ENCODE measurements at places on chromosomes 2 and 18. TPM values are rescaled to one million over a fixed set of nuclear protein-coding genes. Genes with fewer than 3 reads are reported as not detected.

Gene KCNG2
- 0.34 TPM for total RNA-seq

Gene ABCA12
- 0.04 TPM for total RNA-seq

Gene ABCG8
- total RNA-seq = 0.25 TPM

Gene OSBPL1A
- 55.1 TPM for total RNA-seq

Gene SPATA3
- not detected for total RNA-seq

- no peak for DNase-seq
These were observed 12.5 kb downstream of the MSTN start for GRCh38 chr2:190050001-190050400.

GRCh38 chr18:69257861-69258458, 142.7 kb upstream of the DOK6 start:
- no peak for DNase-seq

DNA sequence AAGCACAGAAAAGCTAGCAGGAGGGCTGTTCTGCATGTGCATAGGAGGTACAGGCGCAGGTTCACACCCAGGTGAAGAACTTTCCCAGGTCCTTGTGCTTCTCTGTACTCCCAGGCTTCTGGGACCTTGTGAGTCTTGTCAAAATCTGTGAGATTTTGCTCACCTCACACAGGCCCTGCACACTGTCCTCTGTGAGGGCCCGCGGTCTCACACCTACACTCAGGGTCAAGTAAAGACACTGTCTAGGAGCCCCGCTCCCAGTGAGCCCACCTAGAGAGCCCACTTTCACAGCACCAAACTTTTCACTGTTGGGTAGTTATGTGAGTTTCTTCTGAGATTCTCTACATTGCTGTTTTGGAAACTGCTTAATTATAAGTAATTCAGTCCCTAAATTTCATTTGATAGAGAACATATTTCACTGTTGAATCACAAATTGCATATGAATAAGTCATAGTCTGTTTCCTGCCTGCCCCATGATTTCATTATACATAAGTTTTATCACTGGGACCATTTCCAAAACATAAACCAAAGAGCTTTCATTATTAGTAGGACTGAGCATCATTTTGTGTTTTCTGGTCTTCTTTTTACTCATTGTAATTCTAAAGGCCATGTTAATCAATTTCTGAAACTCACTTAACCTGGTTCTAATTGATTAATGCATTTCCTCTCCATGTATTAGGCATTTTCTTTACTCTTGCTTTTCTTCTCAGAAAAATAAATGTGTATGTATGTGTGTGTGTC, 234.2 kb upstream of the SPOPL start:
- no peak for DNase-seq

DNA sequence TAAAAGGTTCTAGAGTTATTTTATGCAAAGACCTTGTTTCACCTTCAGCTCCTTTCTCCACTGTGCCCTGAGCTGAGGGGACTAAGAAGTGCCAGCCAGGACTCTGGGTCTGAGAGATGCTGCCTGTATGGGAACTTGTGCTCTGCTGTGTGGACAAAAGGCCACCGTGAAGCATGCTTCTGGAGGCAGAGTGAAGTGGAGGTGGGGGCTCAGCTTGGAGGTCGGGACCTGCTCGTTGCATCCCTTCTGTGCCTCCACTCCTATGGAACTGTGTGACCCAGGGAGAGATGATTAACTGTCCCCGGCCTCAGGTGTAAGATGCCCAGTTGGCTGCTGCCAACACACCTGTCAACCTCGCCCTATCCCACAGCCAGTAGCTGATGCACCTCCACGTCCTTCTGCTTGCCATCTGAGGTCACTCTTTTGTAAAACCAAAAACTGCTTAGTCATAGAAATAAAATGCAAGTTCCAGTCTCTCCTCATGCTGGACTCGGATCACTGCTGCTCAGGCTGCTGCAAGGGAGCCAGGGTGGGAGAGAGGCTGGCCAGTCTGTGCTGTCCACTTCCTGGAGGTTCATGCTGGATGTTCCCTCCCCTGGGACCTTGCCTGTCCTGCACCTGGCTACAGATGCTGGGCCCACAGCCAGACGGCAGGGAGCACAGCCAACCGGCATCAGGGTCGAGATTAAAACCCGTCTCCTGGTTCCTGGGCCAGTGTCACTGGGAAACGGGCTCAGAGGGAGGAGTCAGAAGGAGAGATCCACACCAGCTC, 113.2 kb downstream of the ACKR3 start:
- DNase-seq = no peak

DNA sequence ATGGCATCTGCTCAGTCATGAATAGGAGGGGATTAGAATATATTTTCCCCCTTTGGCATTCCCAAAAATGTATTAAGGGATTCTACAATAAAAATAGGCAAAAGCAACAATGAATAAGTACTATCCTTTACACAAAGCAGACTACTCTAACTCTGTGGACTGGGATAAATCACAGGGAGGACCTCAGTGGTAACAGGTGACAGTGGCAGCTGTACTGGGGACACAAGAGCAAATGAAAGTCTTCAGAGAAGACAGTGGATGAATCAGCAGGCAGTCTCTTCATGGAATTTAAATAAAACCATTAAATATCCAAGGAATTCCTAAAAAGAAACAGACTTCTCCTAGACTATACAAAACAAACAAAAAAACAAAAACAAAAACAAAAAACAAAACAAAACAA, 4.8 kb downstream of the CDH7 start:
- DNase-seq = no peak

GRCh38 chr2:168604252-168604651, 148.2 kb downstream of the CERS6 start:
- DNase-seq = no peak

DNA sequence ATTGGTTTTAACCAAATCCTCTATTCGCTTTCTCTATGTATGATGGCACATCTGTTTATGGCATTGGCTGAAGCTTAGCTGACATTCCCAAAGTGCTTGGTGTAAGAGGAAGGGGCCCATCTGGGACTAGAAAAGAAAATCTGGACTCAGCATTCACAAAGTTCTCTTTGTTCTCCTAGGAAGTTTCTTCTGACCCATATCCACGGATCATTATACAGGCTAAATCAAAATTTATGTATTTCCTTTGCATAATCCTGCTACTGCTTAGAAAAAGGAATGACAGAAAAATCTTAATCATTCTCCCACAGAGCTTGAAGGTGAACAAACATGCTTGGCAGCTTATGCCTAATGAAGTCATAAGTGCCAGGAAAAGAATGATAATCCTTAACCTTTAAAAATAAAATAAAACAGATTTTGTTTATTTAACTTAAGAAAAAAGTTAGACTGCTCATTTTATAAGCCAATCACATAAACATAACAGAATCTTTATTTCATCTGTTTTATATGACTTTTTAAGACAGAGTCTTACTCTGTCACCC, 88.4 kb downstream of the NYAP2 start:
- DNase-seq = no peak

DNA sequence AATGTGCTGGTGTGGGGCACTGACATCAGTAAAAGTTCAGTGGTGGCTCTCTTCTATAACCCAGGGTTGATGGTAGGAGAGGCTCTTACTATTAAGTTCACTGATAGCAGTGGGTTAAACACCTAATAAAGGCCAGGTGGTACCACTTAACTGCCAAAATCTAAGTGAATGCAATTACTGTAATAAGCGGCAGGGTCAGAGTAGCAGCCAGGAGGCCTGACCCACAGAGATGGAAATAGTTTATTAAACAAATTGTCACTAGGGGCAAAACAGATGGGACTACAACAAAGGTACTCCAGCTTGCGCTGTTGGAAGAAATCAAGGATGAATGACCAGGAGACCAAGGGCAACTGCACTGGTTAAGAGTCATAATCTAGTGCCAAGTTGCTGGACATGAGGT, 26.6 kb downstream of the ZSWIM2 start:
- no peak for DNase-seq

GRCh38 chr2:43701111-43701510, 24.9 kb upstream of the C1GALT1C1L start:
- DNase-seq = no peak

GRCh38 chr18:71287268-71287667, 998.4 kb downstream of the SOCS6 start:
- DNase-seq = no peak

DNA sequence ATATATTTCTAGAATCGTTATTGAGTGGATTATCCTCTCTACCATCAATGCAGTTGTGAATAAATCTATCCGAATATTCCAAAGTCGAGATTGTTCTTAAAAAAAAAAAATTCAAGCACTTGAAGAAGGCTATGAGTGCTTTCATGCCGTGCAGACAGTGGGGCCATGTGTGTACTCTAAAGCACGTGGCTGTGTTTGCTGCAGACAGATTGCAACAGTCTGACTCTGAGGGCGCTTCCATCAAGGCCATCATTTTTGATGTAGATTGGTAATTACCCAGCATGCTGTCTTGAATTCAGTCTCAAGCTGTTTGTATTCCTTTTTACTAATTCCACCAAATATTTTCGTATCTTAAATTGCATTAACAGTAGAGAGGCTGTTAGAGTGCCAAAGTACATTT, 325.9 kb upstream of the LINC00305 start:
- DNase-seq = no peak

DNA sequence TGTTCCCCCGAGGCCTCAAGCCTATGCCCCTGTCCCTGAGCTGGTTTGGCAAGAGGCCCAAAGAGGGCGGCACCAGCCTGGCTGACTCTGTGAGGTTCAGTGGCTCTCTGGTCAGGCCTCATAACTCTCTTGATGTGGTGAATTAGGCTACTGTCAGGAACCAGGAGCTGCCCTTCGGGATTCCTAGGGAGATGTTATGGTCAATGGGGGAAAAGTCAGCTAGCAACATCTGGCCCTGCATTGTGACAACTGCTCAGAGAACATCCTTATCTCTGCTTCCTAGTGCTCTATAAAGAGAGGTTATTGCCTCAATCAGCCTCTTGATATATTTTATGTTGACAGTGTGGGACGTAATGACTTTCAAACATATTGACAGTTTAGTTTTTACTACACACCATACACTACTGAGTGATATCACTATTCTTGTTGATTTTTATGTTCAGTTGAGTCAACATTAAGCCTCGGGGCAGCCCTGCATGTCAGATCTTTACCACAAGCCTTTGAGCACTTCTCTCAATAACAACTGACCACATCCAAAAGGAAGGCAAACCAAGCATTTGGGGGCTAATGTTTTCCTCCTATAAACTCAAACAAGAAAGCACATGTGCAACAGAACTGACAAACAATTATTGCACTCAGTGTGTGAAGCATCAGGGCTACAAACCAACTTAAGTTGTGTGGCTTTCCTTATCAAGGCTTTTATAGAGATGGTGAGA, 448.3 kb upstream of the SLC14A2 start:
- DNase-seq = no peak

- no peak for DNase-seq
These were observed 45.1 kb downstream of the RPL31 start for GRCh38 chr2:101047075-101047766.

DNA sequence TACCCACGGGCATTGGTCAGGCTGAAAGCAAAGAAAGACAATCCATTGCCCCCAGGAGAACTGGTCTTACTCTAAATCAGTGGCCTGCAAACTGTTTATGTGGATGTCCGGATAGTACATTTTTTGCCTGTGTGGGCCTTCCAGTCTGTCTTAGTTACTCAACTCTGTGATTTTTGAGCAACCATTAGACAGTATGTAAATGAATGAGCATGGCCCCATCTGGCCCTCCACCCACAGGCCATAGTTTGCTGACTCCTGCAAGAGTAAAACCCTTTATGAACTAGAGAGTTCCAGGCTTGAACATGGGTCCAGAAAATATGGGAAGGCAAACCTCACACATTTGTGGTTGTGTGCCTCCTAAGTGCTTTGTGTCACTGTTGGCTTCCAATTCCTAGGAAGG, 55.7 kb upstream of the CYP1B1 start:
- DNase-seq = no peak

DNA sequence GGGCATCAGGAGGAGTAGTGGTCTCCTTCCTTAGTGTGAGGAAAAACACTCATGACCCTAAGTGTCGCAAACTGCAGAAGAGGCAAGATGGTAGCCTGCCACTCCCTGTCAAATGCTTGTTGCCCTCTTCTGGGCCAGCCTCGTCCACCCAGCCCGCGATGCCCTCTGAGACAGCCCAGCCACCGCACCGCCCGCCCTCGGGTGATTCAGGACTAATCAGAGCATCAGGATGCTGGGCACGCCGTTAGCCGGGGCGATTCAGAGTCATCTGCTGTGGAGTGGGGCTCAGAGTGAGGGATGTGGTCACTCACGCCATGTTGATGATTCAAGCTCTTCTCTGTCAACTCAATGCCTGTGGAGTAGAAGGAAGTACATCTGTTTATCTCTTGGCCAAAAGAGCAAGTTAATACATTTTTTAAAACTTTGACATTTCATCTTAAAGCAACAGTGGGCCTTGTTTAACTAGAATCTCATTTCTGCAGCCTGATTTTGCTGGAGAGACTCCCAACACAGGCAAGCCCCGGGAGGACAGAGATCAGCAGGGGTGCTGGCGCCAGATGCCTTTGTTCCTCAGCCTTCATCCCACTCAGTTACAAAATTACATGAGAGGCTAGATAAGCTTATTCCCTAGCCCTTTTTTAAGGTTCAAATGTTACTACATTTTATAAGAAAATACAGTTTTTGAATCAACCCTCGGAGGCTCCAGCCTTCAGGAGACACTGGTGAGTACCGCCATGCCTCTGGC, 79.0 kb downstream of the TMEM18 start:
- no peak for DNase-seq

- no peak for DNase-seq
These were observed 96.1 kb downstream of the PPP1R1C start for GRCh38 chr2:182081602-182082260.

DNA sequence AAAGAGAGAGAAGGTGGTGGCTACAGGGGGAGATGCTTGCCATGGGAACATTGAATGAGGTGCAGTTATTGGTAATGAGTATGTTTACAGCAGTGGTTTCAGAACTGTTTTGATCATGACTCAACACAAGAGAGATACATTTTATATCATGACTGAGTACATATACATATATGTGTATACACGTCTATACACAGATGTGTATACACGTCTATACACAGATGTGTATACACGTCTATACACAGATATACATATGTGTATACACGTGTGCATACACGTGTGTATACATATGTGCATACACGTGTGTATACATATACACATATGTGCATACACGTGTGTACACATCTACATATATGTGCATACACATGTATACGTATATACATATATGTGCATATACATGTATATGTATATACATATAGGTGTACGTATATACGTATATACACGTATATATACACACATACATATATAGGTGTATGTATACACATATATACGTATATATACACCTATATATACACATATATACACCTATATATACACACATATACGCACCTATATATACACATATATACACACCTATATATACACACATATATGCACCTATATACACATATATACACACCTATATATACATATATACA, 518.5 kb downstream of the TSN start:
- no peak for DNase-seq

- DNase-seq = no peak
These were observed 16.6 kb downstream of the SLC35F5 start for GRCh38 chr2:113739849-113740248.

- no peak for DNase-seq
These were observed 7.5 kb downstream of the COPS8 start for GRCh38 chr2:237092920-237093781.

DNA sequence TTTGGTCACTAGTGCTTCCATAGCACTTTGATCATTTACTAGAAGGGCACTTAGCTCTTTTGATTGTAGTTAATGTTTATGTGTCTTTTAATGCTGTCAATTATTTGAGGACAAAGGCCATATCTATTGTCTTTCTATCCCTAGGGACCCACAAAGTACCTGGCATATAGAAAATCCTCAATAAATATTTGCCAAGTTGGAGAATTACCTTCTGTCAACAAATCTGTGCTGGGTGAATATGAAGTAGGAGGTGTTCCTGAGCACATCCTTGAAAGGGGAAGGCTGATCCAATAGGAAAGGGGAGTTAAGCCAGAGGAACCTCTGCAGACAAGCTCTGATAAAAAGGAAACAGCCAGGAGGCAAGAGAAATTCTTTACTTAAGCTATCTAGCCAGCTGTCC, 8.2 kb downstream of the DPP4 start:
- DNase-seq = no peak
